Ureter (tissue), 1 donor: ENCODE measurements at places on chromosomes 5 and 9. TPM values are rescaled to one million over a fixed set of nuclear protein-coding genes. Genes with fewer than 3 reads are reported as not detected.

FIBCD1 gene
- not detected for total RNA-seq

NUDT12 gene
- total RNA-seq: 15.7 TPM

PCSK1 gene
- total RNA-seq: 0.34 TPM

NUDCD2 gene
- total RNA-seq: 28.1 TPM
